ENCODE measurements at places on chromosomes 1 and 21.

GRCh38 chr1:202283991-202284390, 57.7 kb downstream of the UBE2T start:
- no peak for DNase-seq

DNA sequence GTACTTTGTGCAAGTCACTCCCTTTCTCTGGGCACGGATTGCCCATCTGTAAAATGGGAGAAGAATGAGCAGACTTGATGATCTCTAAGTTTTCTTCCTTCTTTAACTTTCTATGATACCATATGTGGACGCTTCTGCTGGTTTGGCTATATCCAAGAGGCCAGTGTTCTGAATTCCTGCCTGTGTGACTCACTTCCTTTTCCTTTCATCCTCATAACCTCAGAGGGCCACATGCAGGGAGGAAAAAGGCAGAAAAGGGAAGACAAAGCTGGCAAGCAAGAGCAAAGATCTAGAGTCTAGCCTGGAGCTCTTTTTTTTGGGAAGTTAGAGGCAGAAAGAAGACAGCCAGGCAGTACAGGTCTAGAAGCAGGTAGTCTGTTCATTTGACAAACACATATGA, 151.2 kb downstream of the OMA1 start:
- no peak for DNase-seq

DNA sequence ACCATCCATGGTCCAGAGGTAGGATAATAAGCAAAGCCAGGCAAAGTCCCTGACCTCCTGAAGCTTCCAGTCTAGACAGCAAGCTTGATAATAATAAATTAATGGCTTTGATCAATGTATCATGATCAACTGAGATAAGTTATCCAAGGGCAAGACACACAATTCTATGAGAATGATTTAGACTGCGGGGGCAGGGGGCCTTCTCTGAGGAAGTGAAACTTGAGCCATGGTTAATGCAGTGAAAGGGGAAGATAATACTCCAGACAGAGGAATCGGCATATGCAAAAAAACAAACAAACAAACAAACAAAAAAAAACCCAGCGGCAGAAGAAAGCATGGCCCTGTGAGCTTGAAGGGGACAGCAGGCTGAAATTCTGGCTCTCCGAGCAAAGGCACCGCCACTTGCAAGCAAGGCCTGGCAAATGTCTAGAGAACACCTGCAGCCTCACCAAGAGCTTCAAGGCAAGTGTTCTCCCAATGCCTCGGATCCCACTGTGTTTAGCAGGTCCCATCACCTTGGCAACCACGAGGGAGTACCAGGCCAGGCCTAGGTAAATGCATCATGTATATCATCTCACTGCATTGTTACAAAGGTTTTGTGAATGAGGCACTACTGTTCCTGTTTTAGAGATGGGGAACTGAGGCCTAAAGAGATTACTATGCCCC, 24.9 kb downstream of the CSMD2 start:
- DNase-seq, result no peak

DNA sequence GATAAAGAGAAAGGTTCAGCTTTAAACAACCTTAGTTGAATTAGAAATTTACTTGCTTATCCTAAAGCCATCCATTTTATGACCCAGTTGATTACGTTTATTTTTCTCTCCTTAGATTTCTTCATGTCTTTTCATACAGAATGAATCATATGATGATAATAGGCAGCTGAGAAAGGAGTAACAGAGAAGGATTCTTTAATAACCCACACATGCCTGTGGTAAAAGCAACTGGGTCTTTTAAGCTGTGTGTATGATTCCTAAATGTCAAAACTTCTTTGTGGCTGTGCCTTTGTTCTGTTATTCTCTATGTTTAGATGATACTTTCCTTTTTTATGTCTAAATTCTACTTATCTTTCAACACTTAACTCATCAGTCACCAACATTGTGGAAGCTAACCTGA, 626.5 kb downstream of the NCAM2 start:
- DNase-seq, result no peak

- DNase-seq, result no peak
Measured at GRCh38 chr1:205353612-205354011, 3.1 kb downstream of the KLHDC8A start.

DNA sequence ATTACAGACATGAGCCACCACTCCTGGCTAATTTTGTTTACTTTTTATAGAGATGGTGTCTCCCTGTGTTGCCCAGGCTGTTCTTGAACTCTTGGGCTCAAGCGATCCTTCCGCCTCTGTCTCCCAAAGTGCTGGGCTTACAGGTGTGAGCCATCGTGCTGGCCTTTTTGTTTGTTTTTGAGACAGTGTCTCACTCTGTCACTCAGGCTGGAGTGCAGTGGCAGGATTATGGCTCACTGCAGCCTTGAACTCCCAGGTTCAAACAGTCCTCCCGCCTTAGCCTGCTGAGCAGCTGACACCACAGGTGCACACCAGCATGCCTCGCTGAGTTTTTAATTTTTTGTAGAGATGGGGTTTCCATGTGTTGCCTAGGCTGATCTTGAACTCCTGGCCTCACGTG, 49.1 kb downstream of the ADARB1 start:
- no peak for DNase-seq

DNA sequence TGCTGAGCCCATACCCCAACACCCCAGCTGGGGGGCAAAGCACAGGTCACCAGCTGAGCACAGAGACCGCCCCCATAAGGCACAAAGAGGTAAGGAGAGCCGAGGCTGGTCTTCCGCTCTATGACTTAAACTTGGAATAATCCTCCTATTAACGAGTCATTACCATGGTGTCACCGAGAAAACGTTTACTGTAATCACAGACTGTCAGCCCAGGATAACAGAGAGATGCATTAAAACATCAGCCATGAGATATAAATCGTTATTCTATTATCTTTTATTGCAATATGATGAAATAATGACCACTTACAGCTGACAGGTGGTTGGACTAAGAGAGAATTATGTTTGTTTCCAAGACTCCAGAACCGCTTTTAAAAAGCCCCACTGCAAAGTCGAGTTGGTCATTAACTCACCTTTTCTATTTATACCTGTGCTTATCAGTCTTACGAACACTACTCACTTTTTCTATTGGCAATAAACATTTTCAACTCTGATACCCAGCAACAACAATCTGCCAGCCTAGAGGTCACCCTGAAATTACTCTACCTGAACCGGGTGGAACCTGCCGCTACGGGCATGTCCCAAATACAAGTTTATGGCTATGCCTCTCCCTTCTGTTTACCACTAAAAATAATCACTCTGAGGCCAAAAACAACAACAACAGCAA, 21.5 kb downstream of the NPHP4 start:
- no peak for DNase-seq

DNA sequence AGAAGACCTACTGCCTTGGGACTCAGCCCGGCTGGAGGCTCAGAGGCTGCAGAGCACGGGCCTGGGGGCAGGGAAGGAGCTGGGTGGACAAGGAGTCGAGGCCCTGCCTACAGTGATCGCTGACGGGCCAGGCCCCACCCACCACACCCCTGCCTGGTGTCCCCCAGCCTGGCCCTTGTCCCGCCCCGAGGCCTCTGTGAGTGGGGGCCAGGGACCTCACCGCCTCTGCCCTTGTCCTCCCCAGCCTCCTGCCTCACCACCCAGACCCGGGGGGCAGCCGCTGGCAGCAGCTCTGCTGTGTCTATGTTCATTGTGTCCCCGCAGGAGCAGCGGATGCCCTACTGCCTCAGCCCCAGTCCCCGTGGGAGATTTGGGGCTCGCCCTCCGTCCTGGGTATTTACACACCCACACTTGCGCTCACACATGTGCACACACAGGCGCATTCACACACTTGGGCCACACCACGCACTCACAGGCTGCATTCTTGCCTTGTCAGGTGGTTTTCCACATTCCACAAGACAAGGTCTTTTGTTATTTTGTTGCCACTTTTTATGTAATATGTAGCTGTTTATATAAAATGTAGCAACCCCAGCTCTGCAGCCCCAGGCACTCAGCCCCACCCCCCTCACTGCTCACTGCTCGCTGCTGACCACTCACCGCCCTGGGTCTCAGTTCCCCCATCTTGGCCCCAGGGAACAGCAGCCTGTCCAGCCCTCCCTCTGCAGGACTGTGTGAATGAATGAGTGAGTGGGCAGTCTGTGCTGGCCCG, 7.3 kb downstream of the PFKL start:
- DNase-seq, result no peak
